ENCODE measurements at places on chromosomes 12 and 14.

DNA sequence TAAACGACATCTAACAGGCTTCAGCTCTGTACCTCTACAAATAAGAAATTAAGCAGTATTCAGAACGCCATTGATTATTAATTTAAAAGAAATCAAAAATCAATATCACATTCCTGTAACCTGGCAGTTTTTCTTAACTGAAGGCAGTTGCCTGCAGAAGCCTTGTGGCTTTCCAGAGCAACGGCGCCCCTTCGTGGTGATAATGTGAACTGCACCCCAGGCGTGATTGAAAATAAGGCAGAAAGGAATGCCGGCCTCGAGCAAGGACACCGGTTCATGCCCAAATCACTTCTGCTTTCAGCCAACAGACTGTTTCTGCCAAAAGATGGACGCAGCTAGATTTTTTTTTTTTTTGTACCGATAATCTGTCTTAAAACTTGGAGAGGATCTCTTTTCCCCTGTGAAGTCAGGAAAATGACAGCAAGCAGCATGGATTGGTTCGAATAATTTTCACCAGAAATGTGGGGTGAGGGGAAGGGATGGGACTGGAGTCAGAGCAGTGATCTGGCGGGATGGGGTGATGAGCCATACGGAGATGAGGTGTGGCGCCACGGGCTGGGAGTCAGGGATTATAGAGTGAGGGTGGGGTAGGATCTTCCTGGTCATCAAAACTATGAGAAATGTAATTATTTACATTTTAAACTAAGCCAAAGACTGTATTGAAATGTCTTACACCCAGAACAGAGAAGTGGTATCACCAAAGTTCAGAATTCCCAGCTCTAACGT lies 473.0 kb downstream of the DPF3 start:
- no peak overlapping the region for H3K4me3 ChIP-seq
- no peak overlapping the region for H3K27ac ChIP-seq
- H3K36me3 ChIP-seq, result no peaks in the 10 kb centered on the region

DNA sequence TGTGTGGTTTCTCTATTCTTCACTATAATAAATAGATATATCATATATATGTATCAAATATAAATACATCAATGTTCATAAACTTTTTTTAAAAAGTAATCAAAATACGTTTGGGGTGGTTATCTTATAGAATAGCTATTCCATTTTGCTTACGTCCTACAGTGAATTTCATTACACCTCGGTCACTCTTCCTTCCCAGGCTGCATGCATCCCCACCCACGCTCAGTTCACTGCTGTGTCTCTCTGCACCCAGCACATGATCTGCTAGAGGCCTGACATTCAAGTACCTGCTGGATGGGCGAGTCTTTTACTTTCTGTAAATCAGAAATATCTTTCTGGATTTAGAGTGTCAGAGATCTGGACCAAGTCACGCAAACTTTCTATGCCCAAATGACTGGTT lies 3.6 kb downstream of the STX2 start:
- no peaks in the 10 kb centered on the region for H3K27me3 ChIP-seq
- DNase-seq, result no peak
- peaks cover 52% of the 10 kb centered on the region for H3K4me1 ChIP-seq
- no peak overlapping the region for H3K27ac ChIP-seq

GRCh38 chr14:103015426-103015825 lies 41.9 kb downstream of the CDC42BPB start:
- no peak for DNase-seq
- H3K27me3 ChIP-seq, result no peaks in the 10 kb centered on the region
- no peak overlapping the region for H3K4me3 ChIP-seq
- H3K27ac ChIP-seq, result no peak overlapping the region

DNA sequence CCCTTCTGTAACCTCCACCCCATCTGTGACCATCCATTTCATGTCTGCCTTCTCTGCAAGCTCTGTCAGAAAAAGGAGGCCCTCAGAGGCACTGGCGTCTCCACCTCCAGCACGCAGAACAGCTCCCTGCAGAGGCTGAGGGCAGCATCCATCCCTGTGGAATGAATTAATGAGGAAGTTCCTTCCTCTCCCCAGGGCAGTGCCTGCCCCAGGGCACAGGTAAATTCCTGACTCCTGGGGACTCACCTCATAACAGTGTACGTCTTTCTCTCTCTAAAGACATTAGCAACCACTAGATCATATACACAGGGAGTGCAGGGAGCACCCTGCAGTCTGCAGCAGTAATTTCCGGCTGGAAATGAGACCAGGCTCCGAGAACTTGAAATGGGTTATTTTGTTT lies 155.0 kb upstream of the TMEM132C start:
- DNase-seq, result no peak
- no peak overlapping the region for H3K27ac ChIP-seq
- H3K4me3 ChIP-seq, result no peak overlapping the region
- no peaks in the 10 kb centered on the region for H3K4me1 ChIP-seq

- DNase-seq, result no peak
- no peak overlapping the region for H3K27ac ChIP-seq
- no peaks in the 10 kb centered on the region for H3K4me1 ChIP-seq
- peaks cover 65% of the 10 kb centered on the region for H3K27me3 ChIP-seq
- no peak overlapping the region for H3K4me3 ChIP-seq
Measured at GRCh38 chr12:117294189-117294603, 67.2 kb downstream of the NOS1 start.

- H3K27me3 ChIP-seq, result no peaks in the 10 kb centered on the region
- no peak for DNase-seq
- peaks cover 34% of the 10 kb centered on the region for H3K36me3 ChIP-seq
- H3K4me1 ChIP-seq, result peaks cover 21% of the 10 kb centered on the region
- H3K27ac ChIP-seq, result peak overlapping the region; percentile 100
- H3K4me3 ChIP-seq, result peak overlapping the region; percentile 93
Measured at GRCh38 chr12:10614056-10614370, 604 bp upstream of the MAGOHB start.

DNA sequence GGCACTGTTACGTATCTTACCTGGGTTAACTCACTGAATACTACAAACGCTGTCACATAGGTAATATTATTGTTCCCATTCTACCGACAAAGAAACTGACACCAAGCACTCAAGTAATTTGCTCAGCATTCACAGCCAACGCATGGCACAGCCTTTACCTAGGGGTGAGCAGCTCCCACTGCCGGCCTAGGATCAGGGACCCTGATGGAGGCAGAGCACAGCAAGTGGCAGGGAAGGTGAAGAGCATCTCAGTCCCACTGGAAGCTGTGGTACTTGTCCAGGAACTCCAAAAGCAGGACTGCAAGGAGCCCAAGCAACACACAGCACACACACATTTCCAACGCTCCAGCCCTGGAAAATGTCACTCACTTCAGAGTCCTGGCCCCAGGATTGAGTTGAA lies 111.8 kb upstream of the CDKN3 start:
- no peak overlapping the region for H3K4me3 ChIP-seq
- no peak for DNase-seq
- H3K27me3 ChIP-seq, result no peaks in the 10 kb centered on the region
- no peaks in the 10 kb centered on the region for H3K36me3 ChIP-seq
- H3K27ac ChIP-seq, result no peak overlapping the region

DNA sequence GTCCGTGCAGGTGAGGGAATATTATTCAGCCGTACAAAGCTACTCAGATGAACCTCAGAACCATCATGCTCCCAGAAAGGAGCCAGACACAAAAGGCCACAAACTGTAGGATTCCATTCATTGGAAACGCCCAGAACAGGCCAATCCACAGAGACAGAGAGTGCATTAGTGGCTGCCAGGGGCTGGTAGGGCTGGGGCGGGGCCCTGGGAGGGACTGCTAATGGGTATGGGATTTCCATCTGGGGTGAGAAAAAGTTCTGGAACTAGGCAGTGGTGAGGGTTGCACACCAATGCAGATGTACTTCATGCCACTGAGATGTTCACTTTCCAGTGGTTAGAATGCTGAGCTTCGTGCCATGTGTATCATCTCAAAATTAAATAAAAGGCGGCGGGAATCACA lies 101.1 kb downstream of the RFLNA start:
- peaks cover 44% of the 10 kb centered on the region for H3K4me1 ChIP-seq
- no peak for DNase-seq
- H3K27me3 ChIP-seq, result no peaks in the 10 kb centered on the region
- no peak overlapping the region for H3K27ac ChIP-seq

GRCh38 chr12:104669851-104670337 lies 213.1 kb downstream of the CHST11 start:
- no peak for DNase-seq
- H3K4me3 ChIP-seq, result no peak overlapping the region
- H3K27ac ChIP-seq, result peak overlapping the region; percentile 90
- peaks cover 13% of the 10 kb centered on the region for H3K36me3 ChIP-seq
- peaks cover 50% of the 10 kb centered on the region for H3K4me1 ChIP-seq

GRCh38 chr12:123225443-123225842 lies 7.5 kb downstream of the MPHOSPH9 start:
- no peak for DNase-seq
- H3K4me1 ChIP-seq, result peaks cover 14% of the 10 kb centered on the region
- peaks cover 20% of the 10 kb centered on the region for H3K36me3 ChIP-seq
- no peak overlapping the region for H3K27ac ChIP-seq

GRCh38 chr12:2439332-2440100 lies 355.3 kb upstream of the FKBP4 start:
- H3K27me3 ChIP-seq, result peaks cover 95% of the 10 kb centered on the region
- no peak overlapping the region for H3K27ac ChIP-seq
- H3K36me3 ChIP-seq, result no peaks in the 10 kb centered on the region
- H3K4me3 ChIP-seq, result no peak overlapping the region

- DNase-seq, result no peak
- H3K27me3 ChIP-seq, result peaks cover 23% of the 10 kb centered on the region
- H3K27ac ChIP-seq, result no peak overlapping the region
- no peak overlapping the region for H3K4me3 ChIP-seq
- peaks cover 24% of the 10 kb centered on the region for H3K4me1 ChIP-seq
- no peaks in the 10 kb centered on the region for H3K36me3 ChIP-seq
Measured at GRCh38 chr12:57902478-57902969, 38.8 kb upstream of the ATP23 start.

- H3K4me1 ChIP-seq, result no peaks in the 10 kb centered on the region
- DNase-seq, result no peak
- H3K27ac ChIP-seq, result no peak overlapping the region
- H3K27me3 ChIP-seq, result peaks cover 33% of the 10 kb centered on the region
- H3K36me3 ChIP-seq, result no peaks in the 10 kb centered on the region
Measured at GRCh38 chr14:38233218-38233617, 22.7 kb downstream of the CLEC14A start.

GRCh38 chr12:106246891-106247673 lies 738 bp downstream of the CKAP4 start:
- no peaks in the 10 kb centered on the region for H3K27me3 ChIP-seq
- peaks cover 27% of the 10 kb centered on the region for H3K4me1 ChIP-seq
- H3K4me3 ChIP-seq, result peak overlapping the region; percentile 77
- DNase-seq, result peak; percentile 64
- H3K27ac ChIP-seq, result peak overlapping the region; percentile 82

DNA sequence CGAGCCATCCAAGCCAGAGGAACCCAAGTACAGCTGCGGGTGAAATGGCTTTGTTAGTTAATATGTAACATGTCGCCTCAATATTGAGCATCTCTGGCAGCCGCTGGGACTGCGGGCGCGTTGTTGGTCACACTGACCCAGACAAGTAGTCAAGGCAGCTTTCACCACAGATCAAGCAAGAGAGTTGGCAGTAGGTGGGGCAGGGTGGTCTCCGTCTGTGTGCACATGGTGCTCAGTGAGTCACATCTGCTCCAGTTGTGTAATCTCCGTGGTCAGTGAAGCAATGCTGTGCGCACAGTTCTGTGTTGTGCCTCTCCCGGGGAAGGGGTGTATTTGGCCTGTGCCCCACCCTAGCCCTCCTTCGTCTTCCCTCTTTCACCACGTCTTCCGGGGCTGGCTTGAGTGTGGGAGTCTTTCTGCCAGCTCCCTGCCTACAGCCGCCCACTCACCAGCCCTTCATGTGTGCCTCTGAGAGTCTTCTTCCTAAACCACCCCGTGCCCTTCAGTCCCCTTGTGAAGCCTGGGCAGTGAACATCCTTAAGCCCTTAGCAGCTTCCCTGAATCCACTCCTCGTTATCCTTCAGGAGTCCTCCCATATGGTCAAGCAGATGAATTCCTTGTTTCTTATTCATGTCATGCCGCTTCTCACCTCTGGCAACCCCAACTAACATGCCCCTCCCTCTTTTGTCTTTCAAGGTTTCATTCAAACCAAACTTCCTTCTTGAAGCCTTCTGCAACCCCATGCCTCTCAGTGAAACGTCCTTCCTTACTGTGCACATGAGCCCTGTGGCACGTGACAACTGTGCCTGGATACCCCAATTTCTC lies 242.1 kb downstream of the CACNA1C start:
- peaks cover 14% of the 10 kb centered on the region for H3K4me1 ChIP-seq
- no peaks in the 10 kb centered on the region for H3K36me3 ChIP-seq
- peaks cover 82% of the 10 kb centered on the region for H3K27me3 ChIP-seq
- H3K27ac ChIP-seq, result no peak overlapping the region

DNA sequence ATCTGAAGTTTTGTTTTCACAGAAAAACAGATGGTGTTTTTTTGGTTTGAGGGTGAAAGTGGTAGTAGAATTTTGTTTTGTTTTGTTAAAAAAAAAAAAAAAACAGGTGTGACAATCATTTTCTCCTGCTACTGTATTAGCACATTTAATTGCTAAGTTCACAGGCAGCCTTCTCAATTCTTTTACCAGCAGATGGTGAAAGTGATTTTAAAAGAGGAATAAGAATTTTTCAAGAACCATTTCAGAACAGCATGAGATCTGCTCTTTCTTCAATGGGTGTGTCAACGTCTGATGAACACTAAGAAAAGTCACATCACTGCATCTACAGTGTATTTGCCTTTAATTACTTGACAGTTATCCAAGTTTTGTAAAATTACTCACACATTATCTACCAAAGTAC lies 303.7 kb upstream of the USP15 start:
- no peak overlapping the region for H3K27ac ChIP-seq
- no peak for DNase-seq
- no peaks in the 10 kb centered on the region for H3K4me1 ChIP-seq
- no peak overlapping the region for H3K4me3 ChIP-seq

DNA sequence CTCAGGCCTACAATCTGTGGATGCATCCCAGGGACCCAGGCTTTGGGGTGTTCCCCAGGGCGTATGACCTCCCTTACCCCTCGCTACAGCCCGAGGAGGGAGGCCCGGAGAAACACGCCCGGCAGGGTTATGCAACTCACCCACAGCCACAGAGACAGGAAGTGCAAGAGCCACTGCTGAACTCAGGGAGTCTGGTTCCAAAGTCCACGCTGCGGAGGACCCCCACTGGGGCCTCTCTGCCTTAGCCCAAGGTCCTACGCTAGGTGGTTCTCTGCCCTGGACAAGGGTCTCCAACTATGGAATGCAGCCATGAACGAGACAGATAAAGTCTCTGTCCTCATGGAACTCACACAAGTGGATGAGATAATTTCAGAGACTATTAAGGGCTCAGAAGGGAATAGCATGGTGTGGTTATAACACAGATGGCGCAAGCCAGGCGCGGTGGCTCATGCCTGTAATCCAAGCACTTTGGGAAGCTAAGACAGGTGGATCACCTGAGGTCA lies 11.3 kb downstream of the SCARB1 start:
- H3K4me3 ChIP-seq, result peak overlapping the region; percentile 26
- no peak overlapping the region for H3K27ac ChIP-seq
- peak; percentile 53 for DNase-seq
- peaks cover 35% of the 10 kb centered on the region for H3K4me1 ChIP-seq

GRCh38 chr14:71487941-71488340 lies 444.3 kb upstream of the RGS6 start:
- no peaks in the 10 kb centered on the region for H3K27me3 ChIP-seq
- H3K27ac ChIP-seq, result no peak overlapping the region
- H3K4me1 ChIP-seq, result no peaks in the 10 kb centered on the region
- DNase-seq, result no peak
- H3K36me3 ChIP-seq, result no peaks in the 10 kb centered on the region

Data from Calu3 (cell line).